ENCODE measurements at places on chromosomes 3 and 15.

- DNase-seq = no peak
These were observed 44.1 kb upstream of the TJP1 start for GRCh38 chr15:29866337-29866736.

GRCh38 chr3:55639896-55640765 is 153.0 kb upstream of the WNT5A start:
- no peak for DNase-seq

- DNase-seq = no peak
These were observed 795.4 kb upstream of the SEMA6D start for GRCh38 chr15:46921891-46922290.

DNA sequence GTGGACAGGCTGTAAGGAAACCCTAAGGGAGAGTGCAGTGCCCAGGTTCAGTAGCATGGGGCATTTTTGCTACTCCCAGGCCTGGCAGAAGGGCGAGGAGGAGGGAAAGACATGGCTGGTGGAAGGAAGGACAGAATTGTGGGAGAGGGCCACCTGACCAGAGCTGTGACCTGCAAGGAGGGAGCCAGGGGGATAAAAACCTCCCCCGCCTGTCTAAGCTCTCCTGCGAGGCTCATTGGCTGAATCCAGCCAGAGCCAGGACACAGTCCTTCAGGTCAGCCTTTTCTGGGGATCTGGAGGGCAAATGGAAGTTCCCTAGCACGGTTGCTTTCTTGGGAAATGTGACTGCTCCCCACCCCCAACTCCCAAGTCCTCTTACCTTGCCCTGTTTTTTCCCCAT is 13.3 kb upstream of the ANKDD1A start:
- no peak for DNase-seq

DNA sequence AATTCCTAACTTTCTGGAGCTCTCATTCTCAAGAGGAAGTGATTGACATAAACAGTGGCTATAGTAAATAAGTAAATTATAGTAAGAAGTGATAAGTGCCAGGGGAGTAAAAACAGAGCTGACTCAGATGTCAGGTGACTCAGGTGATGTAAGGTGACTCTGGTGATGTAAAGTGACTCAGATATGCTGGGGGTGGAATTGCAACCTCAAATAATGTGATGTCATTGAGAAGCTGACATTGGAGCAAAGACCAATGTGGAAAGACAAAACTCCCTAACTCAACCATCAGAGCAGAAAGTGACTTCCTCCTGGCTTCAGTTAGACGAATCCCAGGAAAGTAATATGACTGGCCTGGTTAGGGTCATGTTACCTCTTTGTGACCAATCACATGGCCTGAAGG is 144.2 kb upstream of the SNTN start:
- no peak for DNase-seq

DNA sequence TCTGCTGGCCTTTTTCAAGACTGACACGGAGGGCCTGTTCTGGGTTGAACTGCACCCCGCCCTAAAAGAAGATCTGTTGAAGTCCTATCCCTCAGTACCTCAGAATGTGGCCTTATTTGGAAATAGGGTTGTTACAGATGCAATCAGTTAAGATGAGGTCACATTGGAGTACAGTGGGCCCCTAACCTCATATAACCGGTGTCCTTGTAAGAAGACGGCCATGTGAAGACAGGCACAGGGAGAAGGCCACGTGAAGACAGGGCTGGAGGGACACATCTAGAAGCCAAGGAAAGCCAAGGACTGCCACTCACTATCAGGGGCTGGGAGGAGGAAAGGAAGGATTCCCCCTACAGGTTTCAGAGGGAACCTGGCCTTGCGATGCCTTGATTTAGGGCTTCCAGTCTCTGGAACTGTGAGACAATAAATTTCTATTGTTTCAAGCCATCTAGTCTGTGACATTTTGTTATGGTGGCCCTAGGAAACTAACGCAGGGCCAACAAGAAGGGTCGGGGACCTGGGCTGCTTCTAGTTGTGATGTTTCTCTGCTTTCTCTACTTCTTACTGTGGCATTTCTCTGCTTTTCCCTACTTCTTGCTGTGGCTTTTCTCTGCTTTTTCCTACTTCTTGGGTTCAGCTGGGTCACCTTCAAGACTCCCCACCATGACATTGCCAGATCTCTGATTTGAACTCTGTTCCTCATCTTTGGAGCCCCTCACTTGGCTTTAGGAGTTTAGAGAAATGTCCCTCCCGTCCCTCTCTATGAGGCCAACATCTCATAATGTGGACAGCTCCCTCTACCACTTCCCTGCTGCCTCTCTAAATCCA is 4.8 kb upstream of the CCDC174 start:
- no peak for DNase-seq

DNA sequence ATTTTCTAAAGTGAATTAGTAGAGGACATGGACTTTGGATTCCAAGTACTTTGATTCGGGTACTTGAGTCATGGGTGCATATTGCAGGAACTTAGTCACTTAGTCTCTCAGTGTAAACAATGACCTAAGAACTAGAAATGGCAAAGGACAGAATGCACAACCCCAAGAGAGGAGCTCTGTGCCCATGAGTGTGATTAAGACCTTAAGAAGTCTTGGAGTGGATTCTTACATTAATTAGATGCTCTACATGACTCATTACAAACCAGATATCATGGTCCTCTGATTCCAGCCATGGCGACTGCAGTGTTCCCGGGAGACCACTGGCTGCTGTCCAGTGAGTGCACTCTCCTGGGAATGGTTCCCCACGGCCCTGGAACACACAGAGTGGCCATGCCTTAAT is 251.5 kb downstream of the GABRG3 start:
- no peak for DNase-seq
